ENCODE measurements at places on chromosomes 3 and 15.

GRCh38 chr3:76661527-76662250 lies 378.2 kb upstream of the ROBO2 start:
- no peak for DNase-seq

DNA sequence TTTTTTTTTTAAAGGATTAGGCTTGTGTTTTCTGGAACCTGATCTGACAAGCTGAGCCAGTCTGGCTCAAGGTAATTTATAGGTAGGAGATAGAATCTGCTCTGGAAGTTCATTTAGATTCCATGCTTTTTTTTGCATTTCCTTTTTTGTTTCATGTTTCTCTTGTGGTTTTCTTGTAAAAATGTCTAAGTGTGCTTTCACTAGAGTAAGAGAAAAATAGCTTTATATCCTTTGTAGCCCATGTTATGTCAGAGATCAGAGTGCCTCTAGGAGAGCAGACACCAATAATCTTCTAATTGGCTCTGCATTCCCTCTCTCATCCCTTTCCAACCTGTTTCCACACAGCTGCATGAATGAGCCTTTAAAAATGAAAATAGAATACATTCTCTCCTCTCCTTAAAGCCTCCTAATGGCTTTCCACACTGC lies 389.8 kb upstream of the KCNMB2 start:
- no peak for DNase-seq

- DNase-seq, result peak; percentile 29
These were observed 34.8 kb upstream of the CD47 start for GRCh38 chr3:108125550-108126071.

DNA sequence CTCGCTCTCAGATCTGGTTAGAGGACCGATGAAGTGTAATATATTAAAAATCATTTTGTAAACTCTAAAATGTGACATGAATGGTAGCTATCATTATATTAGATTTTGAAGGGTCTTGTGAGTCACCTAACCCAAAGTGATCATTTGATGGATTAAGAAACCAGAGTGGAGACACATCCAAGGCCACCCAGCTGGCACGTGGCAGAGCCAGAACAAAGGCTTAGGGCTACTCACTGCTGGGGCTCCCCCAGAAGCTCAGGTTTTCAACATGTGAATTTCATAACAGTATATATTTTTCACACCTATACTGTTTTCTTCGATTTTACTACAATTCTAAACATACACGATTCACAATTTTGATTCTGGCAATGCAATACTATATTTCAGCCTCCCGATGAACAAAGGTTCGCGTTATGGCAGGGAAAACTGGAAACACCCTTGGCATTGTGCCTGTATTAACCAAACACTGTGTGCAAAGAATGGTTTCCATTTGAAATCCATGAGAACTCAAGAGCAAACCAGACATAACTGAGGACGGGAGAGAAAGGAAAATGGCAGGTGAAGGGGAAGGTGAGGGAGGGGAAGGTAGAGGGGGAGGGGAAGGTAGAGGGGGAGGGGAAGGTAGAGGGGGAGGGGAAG lies 88.9 kb downstream of the ADAMTS17 start:
- no peak for DNase-seq

GRCh38 chr3:174488527-174488926 lies 370.6 kb upstream of the NAALADL2 start:
- no peak for DNase-seq

- DNase-seq, result no peak
These were observed 49.1 kb upstream of the SEC22A start for GRCh38 chr3:123152687-123153086.

GRCh38 chr15:83158393-83158792 lies 49.2 kb downstream of the HDGFL3 start:
- no peak for DNase-seq

GRCh38 chr3:16462679-16463078 lies 50.8 kb downstream of the RFTN1 start:
- no peak for DNase-seq

DNA sequence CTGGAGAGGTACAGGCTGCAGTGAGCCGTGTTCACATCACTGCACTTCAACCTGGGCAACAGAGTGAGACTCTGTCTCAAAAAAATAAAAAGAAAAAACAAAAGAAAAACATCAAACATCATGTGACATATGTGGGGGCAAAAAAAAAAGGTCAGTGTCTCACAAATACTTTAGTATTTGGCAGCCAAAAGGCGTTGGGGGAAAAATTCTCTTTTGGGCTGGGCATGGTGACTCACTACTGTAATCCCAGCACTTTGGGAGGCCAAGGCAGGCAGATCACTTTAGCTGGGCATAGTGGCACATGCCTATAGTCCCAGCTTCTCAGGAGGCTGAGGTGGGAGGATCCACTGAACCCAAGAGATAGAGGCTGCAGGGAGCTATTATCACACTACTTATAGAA lies 47.6 kb downstream of the TMCC1 start:
- DNase-seq, result no peak

DNA sequence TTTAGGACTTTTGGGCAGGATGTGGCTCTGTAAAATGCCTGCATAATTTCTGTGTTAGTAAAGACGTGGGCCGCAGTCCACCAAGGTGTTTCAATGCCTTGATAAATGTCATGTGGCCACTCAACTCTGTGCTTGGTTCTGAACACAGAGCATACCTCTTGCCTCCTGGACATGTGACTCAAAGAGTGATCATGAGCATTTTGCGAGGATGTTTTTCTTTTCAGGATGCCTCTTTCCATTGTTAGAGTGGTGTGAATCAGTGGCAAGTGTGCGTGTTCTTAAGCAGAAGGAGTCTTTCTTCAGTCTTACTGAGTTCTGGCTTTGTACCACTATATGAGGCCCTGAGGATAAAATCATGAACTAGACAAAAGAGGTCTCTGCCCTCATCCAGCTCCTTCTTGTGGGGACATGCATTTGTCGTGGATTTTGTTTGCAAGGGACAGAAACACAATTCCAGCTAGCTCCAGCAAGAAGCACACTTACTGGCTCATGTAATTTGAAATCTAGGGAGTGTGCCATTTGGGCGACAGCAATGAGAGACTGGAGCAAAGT lies 363.4 kb downstream of the LRTM1 start:
- no peak for DNase-seq

- DNase-seq, result no peak
These were observed 12.1 kb upstream of the THSD4 start for GRCh38 chr15:71103102-71103676.

- no peak for DNase-seq
These were observed 9.6 kb downstream of the MCM2 start for GRCh38 chr3:127607675-127608361.

DNA sequence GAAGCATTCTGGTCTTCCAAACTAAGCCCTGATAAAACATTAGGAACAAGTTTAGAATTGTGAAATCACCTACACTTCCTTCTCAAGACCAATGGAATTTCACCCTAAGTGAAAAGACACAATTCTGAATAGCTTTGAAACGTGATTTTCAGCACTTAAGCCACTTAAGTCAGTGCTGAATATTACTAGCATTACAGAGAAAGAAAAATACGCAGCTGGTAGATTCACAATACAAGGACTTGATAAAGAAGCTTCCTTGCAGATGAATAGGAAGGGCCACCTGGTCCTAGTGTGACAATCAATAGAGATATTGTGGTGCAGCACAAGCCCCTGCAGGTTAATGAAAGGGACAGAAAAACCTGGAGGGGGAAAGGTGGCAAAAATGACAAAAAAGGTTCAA lies 353.1 kb upstream of the ALCAM start:
- DNase-seq, result no peak

- DNase-seq, result no peak
These were observed 618 bp upstream of the MON1A start for GRCh38 chr3:49930168-49930690.

All from stimulated activated CD4-positive, alpha-beta T cell treated with anti-CD3 and anti-CD28 coated beads, Interleukin-15, amount 100 ng/mL, for 48 hours (primary cell).